ENCODE measurements at places on chromosomes 1 and 21. TPM values are rescaled to one million over a fixed set of nuclear protein-coding genes. Genes with fewer than 3 reads are reported as not detected.
A peak's percentile ranks its signal among the peaks of the same experiment; 100 is the strongest.

USH2A gene
- total RNA-seq = not detected

WNT3A gene
- total RNA-seq = not detected

DNA sequence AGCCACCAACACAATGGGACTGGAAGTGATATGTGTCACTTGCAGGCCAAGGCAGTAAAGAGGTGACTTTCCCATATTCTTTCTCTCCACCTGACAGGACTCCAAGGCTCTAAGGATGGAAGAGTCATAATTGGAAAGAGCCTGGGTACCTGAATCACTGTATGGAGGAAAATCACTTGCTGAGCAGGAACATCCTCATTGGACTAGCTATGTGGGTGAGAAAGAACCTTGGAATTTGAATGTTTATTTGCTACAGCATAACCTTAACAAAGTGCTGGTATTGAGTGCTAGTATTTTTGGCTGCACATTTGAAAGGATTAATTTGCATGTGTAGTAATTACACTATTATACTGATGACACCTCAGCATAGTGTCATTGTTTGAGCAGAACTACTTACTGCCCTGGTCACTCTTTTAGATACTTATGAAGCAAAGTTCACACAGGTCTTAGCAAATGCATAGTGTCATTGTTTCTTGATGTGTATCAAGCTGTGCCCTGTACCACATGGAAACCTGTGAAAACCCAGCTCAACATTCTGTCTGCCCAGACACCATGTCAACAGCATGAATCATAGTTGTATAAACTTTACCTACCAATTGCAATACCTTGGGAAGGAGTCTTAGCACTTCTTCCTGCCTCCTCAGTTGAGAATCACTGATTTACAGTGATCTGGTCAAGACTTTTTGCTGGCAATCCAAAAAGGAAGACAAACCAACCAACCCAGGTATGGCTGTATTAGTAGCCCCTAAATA, 5.1 kb upstream of the S100A10 start:
- H3K36me3 ChIP-seq = peaks cover 3% of the 10 kb centered on the region
- no peak for DNase-seq
- H3K4me3 ChIP-seq = no peak overlapping the region

- peaks cover 2% of the 10 kb centered on the region for H3K36me3 ChIP-seq
These were observed 36.1 kb downstream of the CD247 start for GRCh38 chr1:167482184-167482583.

TNFRSF9 gene
- total RNA-seq = 0.50 TPM

- peaks cover 13% of the 10 kb centered on the region for H3K27me3 ChIP-seq
- H3K4me3 ChIP-seq = no peak overlapping the region
- H3K4me1 ChIP-seq = no peaks in the 10 kb centered on the region
- peaks cover 2% of the 10 kb centered on the region for H3K36me3 ChIP-seq
These were observed 18.4 kb upstream of the RPL11 start for GRCh38 chr1:23673086-23673813.

- H3K4me1 ChIP-seq = no peaks in the 10 kb centered on the region
- peaks cover 70% of the 10 kb centered on the region for H3K27me3 ChIP-seq
- H3K4me3 ChIP-seq = no peak overlapping the region
These were observed 55.2 kb upstream of the GNG12 start for GRCh38 chr1:67888216-67889106.

GRCh38 chr1:243268751-243269460, 13.1 kb downstream of the SDCCAG8 start:
- H3K4me3 ChIP-seq = no peak overlapping the region
- no peak overlapping the region for H3K27ac ChIP-seq
- peaks cover 2% of the 10 kb centered on the region for H3K36me3 ChIP-seq
- H3K27me3 ChIP-seq = no peaks in the 10 kb centered on the region

GRCh38 chr1:204479387-204480136, 15.0 kb downstream of the PIK3C2B start:
- peak overlapping the region; percentile 92 for H3K27ac ChIP-seq
- peaks cover 4% of the 10 kb centered on the region for H3K36me3 ChIP-seq
- DNase-seq = no peak
- peaks cover 71% of the 10 kb centered on the region for H3K4me1 ChIP-seq
- H3K4me3 ChIP-seq = peak overlapping the region; percentile 12

SETDB1 gene
- 44.0 TPM for total RNA-seq

DNA sequence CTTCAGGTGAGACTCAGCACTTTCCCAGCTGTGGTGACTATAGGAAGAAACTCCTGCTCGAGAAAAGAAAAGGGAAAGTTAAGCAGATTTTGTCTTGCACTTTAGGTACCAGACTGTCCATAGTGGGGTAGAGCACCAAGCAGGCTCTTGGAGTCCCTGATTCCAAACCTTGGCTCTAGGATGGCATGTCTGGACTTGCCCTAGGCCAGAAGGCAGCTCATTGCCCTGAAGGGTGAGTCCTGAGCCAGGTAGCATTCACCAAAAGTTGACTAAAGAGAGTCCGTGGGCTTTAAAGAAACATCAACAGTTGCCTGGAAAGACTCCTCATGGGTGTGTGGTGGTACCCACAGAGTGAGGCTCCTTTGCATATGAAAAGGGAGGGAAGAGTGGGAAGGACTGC, 145.2 kb upstream of the SNX7 start:
- no peak for DNase-seq
- no peaks in the 10 kb centered on the region for H3K4me1 ChIP-seq
- no peaks in the 10 kb centered on the region for H3K36me3 ChIP-seq
- H3K27me3 ChIP-seq = no peaks in the 10 kb centered on the region
- no peak overlapping the region for H3K4me3 ChIP-seq

- peaks cover 2% of the 10 kb centered on the region for H3K36me3 ChIP-seq
- peaks cover 14% of the 10 kb centered on the region for H3K4me1 ChIP-seq
These were observed 2.5 kb upstream of the ST3GAL3 start for GRCh38 chr1:43704838-43705237.

DNA sequence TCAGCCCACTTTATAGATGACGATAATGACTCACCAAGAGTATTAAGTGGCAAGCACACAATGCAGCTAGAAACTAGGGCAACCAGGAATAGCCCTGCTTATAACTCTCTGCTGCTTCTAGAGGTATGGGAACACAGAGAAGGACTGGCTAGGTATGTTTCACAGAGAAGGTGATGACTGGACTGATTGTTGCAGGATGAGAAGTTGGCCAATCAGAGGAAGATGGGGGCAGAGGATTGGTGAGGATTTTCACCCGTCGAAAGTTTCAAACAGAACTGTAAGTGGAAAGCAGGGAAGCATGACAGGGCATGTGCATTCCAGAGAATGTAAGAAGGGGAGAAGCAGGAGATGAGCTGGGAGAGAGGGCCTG, 222.4 kb upstream of the JUN start:
- H3K36me3 ChIP-seq = no peaks in the 10 kb centered on the region
- no peak for DNase-seq
- no peak overlapping the region for H3K27ac ChIP-seq
- H3K27me3 ChIP-seq = peaks cover 17% of the 10 kb centered on the region
- no peak overlapping the region for H3K4me3 ChIP-seq

SLC35E2B gene
- 87.3 TPM for total RNA-seq

DNA sequence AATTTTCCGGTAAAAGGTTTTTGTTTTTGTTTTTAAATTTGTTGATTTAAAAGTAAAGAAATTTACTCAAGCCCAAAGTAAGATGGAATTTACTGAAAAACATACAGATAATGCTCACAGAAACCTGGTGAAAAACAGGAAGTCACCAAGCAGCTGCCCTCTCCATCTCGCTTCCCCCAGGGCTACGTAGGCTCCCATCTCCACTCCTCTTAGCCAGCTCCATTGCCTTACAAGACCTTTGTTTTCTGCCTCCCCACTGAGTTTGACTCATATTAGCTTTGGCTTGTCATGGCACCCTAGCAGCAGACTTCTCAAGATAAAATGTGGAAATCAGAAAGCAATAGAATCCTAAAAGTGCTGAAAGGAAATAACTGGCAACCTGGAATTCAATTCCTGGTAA, 57.9 kb downstream of the PHTF1 start:
- H3K36me3 ChIP-seq = peaks cover 2% of the 10 kb centered on the region
- DNase-seq = no peak
- peaks cover 13% of the 10 kb centered on the region for H3K4me1 ChIP-seq
- no peaks in the 10 kb centered on the region for H3K27me3 ChIP-seq

- no peaks in the 10 kb centered on the region for H3K4me1 ChIP-seq
- H3K4me3 ChIP-seq = no peak overlapping the region
- no peak overlapping the region for H3K27ac ChIP-seq
- DNase-seq = no peak
- H3K36me3 ChIP-seq = no peaks in the 10 kb centered on the region
- peaks cover 27% of the 10 kb centered on the region for H3K27me3 ChIP-seq
These were observed 39.5 kb upstream of the SGIP1 start for GRCh38 chr1:66494482-66494881.

DNA sequence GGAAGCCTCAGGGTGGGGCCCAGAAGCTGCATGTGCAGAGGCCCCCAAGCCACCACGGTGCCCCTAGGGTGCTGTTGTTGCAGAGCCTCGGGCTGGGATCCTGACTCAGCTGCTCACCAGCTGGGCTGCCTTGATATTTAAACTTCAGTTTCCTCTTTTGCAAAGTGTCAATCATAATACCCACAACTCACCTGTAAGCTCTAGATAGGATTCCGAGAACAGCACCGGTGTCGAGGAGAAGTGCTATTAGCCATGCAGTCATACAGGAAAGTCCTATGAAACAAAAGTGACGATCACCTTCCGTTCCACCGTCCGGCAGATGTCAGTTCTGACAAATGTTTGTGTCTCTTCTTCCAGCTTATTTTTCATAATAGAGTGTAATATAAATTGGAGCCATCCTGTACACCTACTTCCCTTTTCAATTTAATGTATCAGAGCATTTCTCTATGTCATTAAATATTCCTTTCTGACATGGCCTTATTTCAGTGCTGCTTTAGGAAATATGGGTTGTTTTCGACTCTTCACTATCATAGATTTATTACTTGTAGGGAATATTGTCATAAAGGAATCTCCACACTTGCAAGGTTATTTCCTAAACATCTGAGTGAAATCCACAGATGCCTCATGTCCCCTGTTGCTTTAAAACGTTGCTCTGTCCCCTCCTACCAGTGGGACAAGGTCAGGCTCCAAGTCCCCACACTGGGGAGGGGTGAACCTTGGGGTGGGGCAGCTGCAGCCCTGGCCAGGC, 100.8 kb downstream of the SIK1 start:
- peaks cover 29% of the 10 kb centered on the region for H3K27me3 ChIP-seq
- peaks cover 6% of the 10 kb centered on the region for H3K4me1 ChIP-seq
- H3K27ac ChIP-seq = no peak overlapping the region

GRCh38 chr1:29270929-29271521, 34.7 kb downstream of the PTPRU start:
- no peak for DNase-seq
- H3K27ac ChIP-seq = no peak overlapping the region
- H3K4me3 ChIP-seq = no peak overlapping the region
- H3K27me3 ChIP-seq = peaks cover 66% of the 10 kb centered on the region
- H3K4me1 ChIP-seq = peaks cover 2% of the 10 kb centered on the region

DNA sequence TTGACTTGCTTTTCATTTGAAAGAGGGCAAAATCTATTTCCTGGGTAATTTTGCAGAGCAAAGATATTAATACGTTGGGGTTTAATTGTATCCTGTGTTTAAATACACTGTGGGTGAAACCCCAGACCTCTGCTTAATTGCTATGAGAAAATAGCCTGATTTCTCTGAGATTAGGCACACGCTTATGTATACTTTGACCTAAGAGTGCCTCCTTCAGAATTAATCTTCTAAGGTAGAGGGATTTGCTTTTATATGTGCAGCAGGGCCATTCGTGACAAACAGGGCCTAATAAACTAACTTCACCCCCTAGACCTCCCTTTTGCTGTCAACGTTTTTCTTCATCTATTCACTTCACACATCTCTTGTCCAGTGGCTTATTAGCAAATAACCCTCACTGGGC, 216.9 kb upstream of the ADGRL2 start:
- H3K36me3 ChIP-seq = no peaks in the 10 kb centered on the region
- H3K4me1 ChIP-seq = no peaks in the 10 kb centered on the region
- H3K4me3 ChIP-seq = no peak overlapping the region
- no peaks in the 10 kb centered on the region for H3K27me3 ChIP-seq

DNA sequence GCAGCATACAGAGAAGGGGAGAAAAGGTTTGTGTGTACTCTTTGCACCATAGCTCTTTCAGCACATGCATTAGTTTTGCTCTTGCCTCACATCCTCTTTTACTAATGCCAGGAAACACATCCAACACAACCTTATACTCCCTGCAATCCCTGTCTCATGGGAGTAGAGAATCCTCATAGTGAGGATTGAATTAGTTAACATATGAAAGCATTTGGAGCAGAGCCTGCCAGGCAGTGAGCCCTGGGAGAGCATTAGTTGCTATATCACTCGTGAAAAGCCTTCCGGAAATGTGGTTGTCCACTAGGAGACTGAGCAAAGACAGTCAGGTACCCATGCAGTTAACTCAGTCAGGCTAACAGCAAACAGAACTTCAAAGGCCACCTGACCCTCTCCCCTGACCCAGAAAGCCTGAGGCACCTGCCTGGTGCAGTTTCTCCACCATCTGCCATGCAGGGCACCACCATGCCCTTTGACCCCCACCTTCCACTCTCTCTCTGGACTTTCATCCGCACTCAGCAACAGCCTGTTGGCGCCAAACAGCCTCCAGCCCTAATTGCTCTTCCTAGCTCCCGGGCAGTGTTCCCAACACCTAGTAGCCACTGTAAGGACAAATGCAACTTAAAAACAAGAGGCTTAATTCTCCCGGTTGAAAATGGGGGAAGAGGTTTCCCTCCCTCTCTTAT, 14.9 kb upstream of the AGT start:
- H3K27me3 ChIP-seq = peaks cover 44% of the 10 kb centered on the region
- H3K4me3 ChIP-seq = no peak overlapping the region
- H3K4me1 ChIP-seq = no peaks in the 10 kb centered on the region
- no peaks in the 10 kb centered on the region for H3K36me3 ChIP-seq
- no peak overlapping the region for H3K27ac ChIP-seq

- H3K27me3 ChIP-seq = no peaks in the 10 kb centered on the region
- peaks cover 62% of the 10 kb centered on the region for H3K4me1 ChIP-seq
- DNase-seq = peak; percentile 69
- H3K36me3 ChIP-seq = no peaks in the 10 kb centered on the region
These were observed 4.5 kb downstream of the ADARB1 start for GRCh38 chr21:45078877-45079281.

BNIPL gene
- 0.42 TPM for total RNA-seq

DNA sequence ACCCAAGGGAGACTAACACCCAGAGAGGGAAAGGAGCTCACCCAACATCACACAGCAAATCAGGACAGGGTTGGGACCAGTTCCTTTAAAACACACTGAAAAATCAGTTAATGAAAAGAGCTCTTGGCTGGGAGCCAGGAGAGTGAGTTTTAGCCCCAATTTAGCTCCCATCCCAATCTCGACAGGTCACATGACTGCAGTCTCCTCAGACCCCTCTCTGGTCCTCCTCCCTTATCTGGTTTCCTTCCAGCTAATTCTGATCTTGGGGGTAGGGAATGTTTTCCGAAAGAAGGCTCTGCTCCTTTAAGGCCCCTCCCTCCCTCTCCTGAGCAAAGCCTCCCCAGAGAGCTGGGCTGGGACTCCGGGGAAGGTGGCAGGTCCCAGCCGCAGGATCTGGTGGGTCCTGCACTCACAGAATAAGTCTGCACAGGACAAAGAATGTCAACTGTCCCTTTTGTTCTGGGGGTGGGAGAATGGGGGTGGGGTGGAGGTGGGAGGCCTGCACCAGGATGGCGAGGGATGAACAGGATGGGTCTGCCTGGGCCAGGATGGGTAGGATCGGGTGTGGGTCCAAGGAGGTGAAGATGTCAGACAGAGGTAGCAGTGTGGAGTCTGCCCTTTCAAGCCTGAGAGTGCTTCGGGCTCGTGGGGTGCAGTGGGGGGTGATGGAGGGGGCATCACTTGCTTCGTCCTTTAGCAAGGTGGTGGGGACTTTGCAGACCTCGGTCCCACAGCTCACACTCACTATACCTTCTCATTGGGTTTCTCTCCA, 57.3 kb upstream of the SSBP3 start:
- H3K27me3 ChIP-seq = no peaks in the 10 kb centered on the region
- peaks cover 4% of the 10 kb centered on the region for H3K36me3 ChIP-seq

LHX8 gene
- not detected for total RNA-seq

GRCh38 chr1:175922254-175922881, 179.0 kb upstream of the TNR start:
- no peaks in the 10 kb centered on the region for H3K4me1 ChIP-seq
- H3K27me3 ChIP-seq = no peaks in the 10 kb centered on the region
- no peak overlapping the region for H3K4me3 ChIP-seq
- H3K27ac ChIP-seq = no peak overlapping the region

GRCh38 chr1:200535605-200536004, 84.9 kb downstream of the KIF14 start:
- peaks cover 8% of the 10 kb centered on the region for H3K27me3 ChIP-seq
- peaks cover 8% of the 10 kb centered on the region for H3K4me1 ChIP-seq
